Large intestine (tissue), 12 donors: ENCODE measurements at places on chromosomes 13 and 19.

GRCh38 chr19:51771376-51772130, 10.6 kb downstream of the FPR2 start:
- no peak overlapping the region for H3K4me3 ChIP-seq
- no peaks in the 10 kb centered on the region for H3K4me1 ChIP-seq
- H3K27me3 ChIP-seq: no peaks in the 10 kb centered on the region
- no peaks in the 10 kb centered on the region for H3K36me3 ChIP-seq
- H3K27ac ChIP-seq: no peak overlapping the region

GRCh38 chr13:23433171-23434153, at the start of gene SACS:
Gene SACS, minus strand, starts transcription at chr13:23433702. Its CDS starts 22,463 bp downstream, at chr13:23411239.
- H3K27me3 ChIP-seq: peaks cover 24% of the 10 kb centered on the region
- peak within 1 kb of the TSS; percentile 39 for H3K4me3 ChIP-seq
- no peak for DNase-seq
- no peaks in the 10 kb centered on the region for H3K4me1 ChIP-seq
- H3K36me3 ChIP-seq: no peaks in the 10 kb centered on the region

- H3K27ac ChIP-seq: no peak overlapping the region
- H3K4me1 ChIP-seq: no peaks in the 10 kb centered on the region
- no peaks in the 10 kb centered on the region for H3K27me3 ChIP-seq
Measured at GRCh38 chr13:76672420-76672819, 213.8 kb downstream of the KCTD12 start.

DNA sequence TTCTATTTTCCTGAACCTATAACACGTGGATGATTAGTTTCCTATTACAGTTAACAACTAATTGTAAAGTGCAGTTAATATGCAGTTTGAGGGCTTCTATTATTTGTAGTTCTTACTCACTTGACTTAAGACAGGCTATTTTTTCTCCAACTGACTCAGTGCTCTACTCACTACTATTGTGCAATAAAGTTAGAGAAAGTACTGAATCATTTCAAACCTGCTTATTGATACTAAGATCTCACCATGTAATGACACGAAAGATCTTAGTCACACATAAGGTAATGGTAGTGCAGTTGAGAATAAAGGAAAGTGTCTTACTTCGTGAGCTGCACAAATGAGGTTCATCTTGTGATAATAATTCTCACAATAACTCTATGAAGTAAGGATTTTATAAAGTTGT, 22.8 kb upstream of the ITM2B start:
- H3K36me3 ChIP-seq: no peaks in the 10 kb centered on the region
- no peak overlapping the region for H3K4me3 ChIP-seq
- H3K4me1 ChIP-seq: no peaks in the 10 kb centered on the region

GRCh38 chr19:39474139-39474620, 6.5 kb upstream of the TIMM50 start:
- no peaks in the 10 kb centered on the region for H3K27me3 ChIP-seq
- no peak for DNase-seq
- H3K36me3 ChIP-seq: peaks cover 71% of the 10 kb centered on the region
- H3K27ac ChIP-seq: no peak overlapping the region
- no peak overlapping the region for H3K4me3 ChIP-seq

- H3K36me3 ChIP-seq: peaks cover 3% of the 10 kb centered on the region
- no peak for DNase-seq
- peaks cover 14% of the 10 kb centered on the region for H3K4me1 ChIP-seq
Measured at GRCh38 chr13:97435794-97436193, 1.8 kb downstream of the RAP2A start.
